Testis (tissue), 5 donors: ENCODE measurements at places on chromosomes 7 and 10. TPM values are rescaled to one million over a fixed set of nuclear protein-coding genes. Genes with fewer than 3 reads are reported as not detected.

The NXPH1 gene
- 0.24 TPM for total RNA-seq

The OIT3 gene
- 0.68 TPM for total RNA-seq

The CHST15 gene
- 11.5 TPM for total RNA-seq

The NPFFR1 gene
- 6.6 TPM for total RNA-seq

The NODAL gene
- 0.43 TPM for total RNA-seq

The PIK3CG gene
- total RNA-seq: 10.3 TPM

The ECHDC3 gene
- 61.7 TPM for total RNA-seq

The C7orf57 gene
- total RNA-seq: 12.3 TPM

The ARHGAP22 gene
- total RNA-seq: 6.2 TPM

The CYP26C1 gene
- 0.68 TPM for total RNA-seq

The LIPJ gene
- total RNA-seq: 3.5 TPM

The TCAF2 gene
- 5.0 TPM for total RNA-seq

The TMEM229A gene
- 51.0 TPM for total RNA-seq

The ELMO1 gene
- total RNA-seq: 47.2 TPM

The CACNA2D1 gene
- 28.0 TPM for total RNA-seq

The RET gene
- total RNA-seq: 9.5 TPM

The GJD4 gene
- total RNA-seq: 0.31 TPM

The WASHC2C gene
- total RNA-seq: 42.0 TPM

The FAM24B gene
- 12.6 TPM for total RNA-seq

The CTAGE4 gene
- 7.5 TPM for total RNA-seq

The FAM25C gene
- not detected for total RNA-seq
